ENCODE measurements at places on chromosomes 6 and 20.

GRCh38 chr6:82363428-82364086 lies at the start of gene TPBG:
TSS of gene TPBG (plus strand) at chr6:82363817. CDS start at chr6:82364962, 1,145 bp downstream.
- DNase-seq: peak; percentile 79

GRCh38 chr6:15263780-15264374 lies 18.0 kb downstream of the JARID2 start:
- DNase-seq: no peak

DNA sequence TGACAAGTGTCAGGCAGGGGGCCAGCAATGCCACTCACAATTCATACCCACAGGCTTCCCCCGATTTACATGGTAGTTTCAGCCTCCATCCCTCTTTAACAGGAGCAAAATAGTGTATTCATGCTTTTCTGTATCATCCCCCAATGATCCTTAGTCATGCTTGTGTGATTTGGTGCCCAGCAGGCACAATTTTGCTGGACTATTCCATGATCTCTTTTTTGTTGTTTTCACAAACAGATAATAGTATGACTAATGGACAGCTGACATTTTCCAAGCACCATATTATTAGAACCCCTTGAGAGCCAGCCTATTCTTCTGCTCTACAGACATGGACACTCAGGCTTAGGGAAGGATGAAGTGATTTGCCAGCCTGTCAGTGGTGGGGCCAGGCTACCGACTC lies 128.2 kb upstream of the RIPOR2 start:
- no peak for DNase-seq

- no peak for DNase-seq
Measured at GRCh38 chr6:47254051-47254450, 55.7 kb downstream of the TNFRSF21 start.

DNA sequence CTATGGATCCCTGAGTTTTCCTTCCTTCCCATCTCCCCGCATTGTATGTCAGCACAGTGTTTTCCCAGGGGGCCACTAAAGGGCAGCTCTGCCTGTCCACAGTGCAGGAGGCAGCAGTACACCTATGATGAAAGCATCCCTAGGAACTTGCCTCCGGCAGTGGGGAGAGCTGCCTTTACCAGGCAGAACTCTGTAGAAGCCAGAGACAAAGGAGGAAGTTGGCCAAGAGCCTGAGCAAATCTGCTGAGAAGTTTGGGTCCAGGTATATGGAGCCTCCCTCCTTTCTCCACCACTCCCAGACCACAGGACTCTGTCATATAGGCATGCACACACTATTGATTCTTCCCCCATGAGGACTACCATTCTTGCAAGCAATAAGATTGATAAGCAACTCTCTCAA lies 282.7 kb downstream of the TBC1D7 start:
- DNase-seq: no peak

DNA sequence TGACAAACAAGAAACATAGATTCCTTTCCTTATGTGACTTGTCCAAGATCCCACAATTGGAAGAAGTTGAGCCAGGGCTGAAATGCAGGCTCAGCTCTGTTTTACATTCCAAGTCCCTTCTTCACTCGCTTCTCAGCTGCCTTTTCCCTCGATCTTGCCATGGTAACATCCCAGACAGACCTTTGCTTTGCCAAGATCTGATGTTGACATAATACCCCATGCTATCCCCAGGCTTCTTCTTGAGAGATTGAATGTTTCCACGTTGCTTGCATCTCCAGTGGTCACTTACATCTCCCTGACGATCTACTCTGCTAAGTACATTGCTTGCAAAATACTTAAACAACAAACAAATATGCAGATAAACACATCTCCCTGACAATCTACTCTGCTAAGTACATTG lies 63.5 kb downstream of the TBXT start:
- DNase-seq: no peak

- DNase-seq: no peak
Measured at GRCh38 chr6:29035951-29036350, 9.0 kb downstream of the OR2W1 start.

- DNase-seq: no peak
Measured at GRCh38 chr6:32763421-32763820, at the start of gene HLA-DQB2. TSS of gene HLA-DQB2 (minus strand) at chr6:32763532. CDS start at chr6:32763470, 62 bp downstream.

GRCh38 chr6:127191716-127192115 lies 73.2 kb downstream of the RSPO3 start:
- DNase-seq: no peak

- no peak for DNase-seq
Measured at GRCh38 chr6:164135511-164136132, 721.1 kb downstream of the QKI start.

DNA sequence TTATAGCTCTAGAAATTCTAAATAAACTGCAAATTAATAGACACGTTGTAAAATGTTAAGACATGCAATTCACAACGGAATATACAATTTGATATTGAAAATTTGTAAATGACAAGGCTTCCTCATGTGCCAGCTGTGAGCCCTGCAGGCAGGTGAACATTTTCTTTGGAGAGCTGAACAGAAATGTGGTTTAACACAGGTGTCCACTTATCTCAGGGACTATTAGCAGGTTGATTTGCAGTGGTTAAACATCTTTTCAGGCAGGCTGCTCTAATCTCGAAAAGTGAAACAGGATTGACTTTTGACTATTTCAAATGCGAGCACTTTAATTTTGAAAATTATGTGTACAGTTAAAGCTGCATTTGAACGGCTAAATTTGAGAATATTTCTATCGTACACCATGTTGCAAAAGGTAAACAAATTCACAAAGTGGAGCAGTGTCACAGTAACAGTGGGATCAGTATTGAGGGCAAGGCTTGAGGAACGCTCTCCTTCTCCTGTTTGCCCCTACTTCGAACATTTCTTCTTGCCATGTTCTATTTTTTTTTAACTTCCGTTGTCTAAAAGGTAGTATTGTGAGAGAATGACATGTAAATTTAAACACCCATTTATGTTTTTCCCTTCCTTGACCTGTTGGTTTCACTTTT lies 210.8 kb downstream of the CDKAL1 start:
- no peak for DNase-seq

DNA sequence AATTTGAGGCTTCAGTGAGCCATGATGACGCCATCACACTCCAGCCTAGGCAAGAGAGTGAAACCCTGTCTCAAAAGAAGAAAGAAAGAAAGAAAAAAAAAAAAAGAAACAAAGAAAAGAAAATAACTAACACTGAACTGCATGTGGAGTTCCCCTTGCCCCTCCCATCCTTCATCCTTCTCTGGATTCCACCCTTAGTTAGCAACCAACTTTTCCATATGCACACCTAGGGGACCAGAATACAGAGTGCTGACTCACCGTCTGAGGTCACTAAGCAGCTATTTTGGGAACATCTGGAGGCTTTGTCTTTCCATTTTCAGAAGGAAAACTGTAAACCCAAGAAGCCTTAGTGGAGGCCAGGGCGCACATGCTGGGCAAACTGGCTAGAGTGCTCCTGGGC lies 257.4 kb downstream of the MAFB start:
- DNase-seq: no peak

GRCh38 chr6:20630617-20631548 lies 96.6 kb downstream of the CDKAL1 start:
- DNase-seq: no peak

- DNase-seq: no peak
Measured at GRCh38 chr20:58910473-58910872, 58.0 kb downstream of the GNAS start.

GRCh38 chr20:12695937-12696336 lies 312.8 kb upstream of the SPTLC3 start:
- DNase-seq: no peak

- no peak for DNase-seq
Measured at GRCh38 chr6:11121851-11122250, 10.3 kb upstream of the ERVFRD-1 start.

- no peak for DNase-seq
Measured at GRCh38 chr6:166411271-166411670, 28.5 kb upstream of the MPC1 start.

- DNase-seq: no peak
Measured at GRCh38 chr6:15922510-15923250, 206.2 kb upstream of the MYLIP start.

GRCh38 chr20:14997791-14998190 lies 660.4 kb upstream of the FLRT3 start:
- peak; percentile 35 for DNase-seq

GRCh38 chr6:150316936-150317335 lies 51.9 kb upstream of the IYD start:
- DNase-seq: no peak

DNA sequence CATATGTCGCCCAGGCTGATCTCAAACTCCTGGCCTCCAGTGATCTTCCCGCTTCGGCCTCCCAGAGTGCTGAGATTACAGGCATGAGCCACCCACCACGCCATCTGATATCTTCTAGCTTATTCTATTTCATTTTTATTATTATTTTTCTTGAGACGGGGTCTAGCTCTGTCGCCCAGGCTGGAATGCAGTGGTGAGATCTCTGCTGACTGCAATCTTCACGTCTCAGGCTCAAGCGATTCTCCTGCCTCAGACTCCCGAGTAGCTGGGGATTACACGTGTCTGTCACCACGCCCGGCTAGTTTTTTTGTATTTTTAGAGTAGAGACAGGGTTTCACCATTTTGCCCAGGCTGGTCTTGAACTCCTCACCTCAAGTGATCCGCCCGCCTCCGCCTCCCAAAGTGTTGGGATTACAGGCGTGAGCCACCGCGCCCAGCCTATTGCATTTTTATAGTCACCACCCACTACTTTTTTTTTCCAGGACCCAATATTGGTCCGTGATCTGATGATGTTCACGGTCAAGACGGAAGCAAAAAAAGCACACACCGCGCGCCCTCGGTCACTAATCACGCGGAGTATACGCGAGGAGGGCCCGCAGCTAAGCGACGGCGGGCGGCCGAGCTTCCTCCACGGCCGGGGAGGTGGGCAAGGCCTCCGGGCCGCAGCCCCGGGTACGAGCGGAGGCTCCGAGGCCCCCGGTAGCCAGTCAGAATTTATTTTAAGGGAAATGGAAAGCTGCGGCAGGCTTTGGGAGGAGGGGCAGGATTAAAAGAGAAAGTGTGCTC lies 1.1 kb upstream of the LSM14B start:
- peak; percentile 52 for DNase-seq

- DNase-seq: no peak
Measured at GRCh38 chr20:63452821-63453523, 19.5 kb downstream of the KCNQ2 start.

GRCh38 chr6:150420926-150421325 lies 52.1 kb downstream of the IYD start:
- DNase-seq: no peak

GRCh38 chr6:5394280-5394679 lies 133.0 kb downstream of the FARS2 start:
- no peak for DNase-seq

DNA sequence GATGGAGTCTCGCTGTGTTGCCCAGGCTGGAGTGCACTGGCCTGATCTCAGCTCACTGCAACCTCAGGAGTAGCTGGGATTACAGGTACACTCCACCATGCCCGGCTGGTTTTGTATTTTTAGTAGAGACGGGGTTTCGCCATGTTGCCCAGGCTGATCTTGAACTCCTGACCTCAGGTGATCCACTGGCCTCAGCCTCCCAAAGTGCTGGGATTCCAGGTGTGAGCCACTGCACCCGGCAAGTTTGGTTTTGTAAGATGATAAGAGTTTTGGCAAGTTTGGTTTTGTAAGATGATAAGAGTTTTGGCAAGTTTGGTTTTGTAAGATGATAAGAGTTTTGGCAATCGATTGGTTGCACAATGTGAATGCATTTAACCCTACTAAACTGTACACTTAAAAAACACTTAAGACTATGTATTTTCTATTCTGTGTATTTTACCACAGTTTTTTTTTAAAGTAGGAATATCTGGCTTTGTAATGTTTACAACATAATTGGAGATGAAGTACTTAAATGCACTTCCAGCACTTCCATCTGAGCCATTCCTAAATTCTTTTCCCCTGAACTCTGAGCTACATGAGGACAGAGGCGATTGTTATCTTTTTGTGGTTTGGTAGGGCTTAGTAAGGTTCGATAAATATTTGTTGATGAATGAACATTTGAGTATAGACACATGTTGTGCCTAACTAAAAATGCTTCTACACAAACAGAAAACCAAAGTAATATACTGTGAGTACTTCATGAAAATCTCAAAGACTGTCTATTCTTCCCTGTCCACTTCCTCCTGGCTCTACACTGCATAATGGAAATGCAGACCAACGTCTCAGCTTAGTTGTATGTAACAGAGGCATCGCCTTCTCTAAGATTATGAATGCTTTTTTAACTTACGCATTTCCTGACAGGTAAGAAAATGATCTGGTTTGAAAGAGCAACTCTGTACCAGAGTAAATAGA lies 18.8 kb downstream of the SAMHD1 start:
- DNase-seq: no peak

DNA sequence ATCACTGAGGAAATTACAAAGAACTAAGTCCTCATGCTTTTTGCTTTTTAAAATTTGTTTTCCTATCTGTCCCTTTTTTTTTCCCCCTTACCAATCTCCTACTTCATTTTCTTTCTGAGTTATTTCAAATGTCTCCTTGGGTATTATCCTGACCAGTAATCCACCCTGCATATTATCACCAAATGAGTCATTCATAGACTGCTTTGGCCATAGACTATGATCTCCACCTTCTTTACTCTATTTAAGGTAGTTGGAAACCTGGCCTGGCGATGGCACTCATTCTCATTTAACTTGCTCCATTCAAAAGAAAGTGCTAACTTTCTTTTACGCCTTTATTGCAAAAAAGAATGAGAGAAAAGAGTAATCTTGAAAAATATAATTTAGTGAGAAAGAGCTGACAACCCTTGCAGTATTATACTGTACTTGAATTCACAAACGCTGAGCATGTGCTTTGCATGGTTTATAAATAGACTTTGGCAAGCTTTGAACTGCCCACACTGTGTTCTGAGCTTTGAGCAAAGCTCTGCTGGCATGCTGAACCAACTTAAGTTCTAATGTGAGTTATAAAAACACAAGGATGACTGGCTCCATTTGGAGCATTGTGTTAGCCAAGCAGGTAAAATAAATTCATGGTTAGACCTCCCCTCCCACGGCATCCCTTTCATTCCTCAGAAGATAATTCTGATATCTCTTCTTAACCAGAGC lies 198.9 kb downstream of the NKAIN2 start:
- DNase-seq: no peak

GRCh38 chr6:11944111-11944510 lies 68.0 kb upstream of the HIVEP1 start:
- no peak for DNase-seq

DNA sequence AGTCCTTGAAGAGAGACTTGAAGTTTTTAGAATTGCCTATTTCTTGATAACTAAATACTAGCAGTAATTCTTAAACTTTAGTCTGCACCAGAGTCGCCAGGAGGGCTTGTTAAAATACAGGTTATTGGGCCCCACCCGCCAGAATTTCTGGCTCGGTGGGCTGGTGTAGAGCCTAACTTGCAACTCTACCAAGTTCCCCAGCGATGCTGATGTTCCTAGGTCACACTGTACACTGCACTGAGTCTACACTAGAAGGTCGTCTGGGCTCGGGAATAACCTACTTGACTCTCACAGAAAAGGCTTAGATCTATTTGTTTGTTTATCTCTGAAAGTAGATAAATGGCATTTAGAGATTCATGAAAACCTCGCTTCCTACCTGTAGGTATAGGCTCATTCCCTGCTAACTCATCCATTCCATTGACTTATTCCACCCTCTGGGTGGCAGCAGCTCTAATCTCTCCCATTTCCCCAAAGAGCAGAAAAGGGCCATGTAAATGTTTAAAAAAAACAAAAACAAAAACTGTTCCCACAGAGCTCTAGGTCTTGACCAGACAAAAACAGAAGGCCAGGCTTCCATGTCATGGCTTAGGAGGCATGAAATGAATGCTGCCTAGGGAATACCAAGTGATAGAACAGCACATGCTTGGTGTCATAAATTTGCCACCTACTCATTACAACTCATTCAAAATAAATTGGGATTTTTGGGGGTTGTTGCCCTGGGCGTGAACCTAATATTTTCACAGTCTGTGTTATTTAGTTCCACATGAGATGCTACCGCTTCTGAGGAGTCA lies 292.1 kb downstream of the ADGB start:
- DNase-seq: peak; percentile 31

All from kidney glomerular epithelial cell (primary cell).